ENCODE measurements at places on chromosomes 3 and 15.

DNA sequence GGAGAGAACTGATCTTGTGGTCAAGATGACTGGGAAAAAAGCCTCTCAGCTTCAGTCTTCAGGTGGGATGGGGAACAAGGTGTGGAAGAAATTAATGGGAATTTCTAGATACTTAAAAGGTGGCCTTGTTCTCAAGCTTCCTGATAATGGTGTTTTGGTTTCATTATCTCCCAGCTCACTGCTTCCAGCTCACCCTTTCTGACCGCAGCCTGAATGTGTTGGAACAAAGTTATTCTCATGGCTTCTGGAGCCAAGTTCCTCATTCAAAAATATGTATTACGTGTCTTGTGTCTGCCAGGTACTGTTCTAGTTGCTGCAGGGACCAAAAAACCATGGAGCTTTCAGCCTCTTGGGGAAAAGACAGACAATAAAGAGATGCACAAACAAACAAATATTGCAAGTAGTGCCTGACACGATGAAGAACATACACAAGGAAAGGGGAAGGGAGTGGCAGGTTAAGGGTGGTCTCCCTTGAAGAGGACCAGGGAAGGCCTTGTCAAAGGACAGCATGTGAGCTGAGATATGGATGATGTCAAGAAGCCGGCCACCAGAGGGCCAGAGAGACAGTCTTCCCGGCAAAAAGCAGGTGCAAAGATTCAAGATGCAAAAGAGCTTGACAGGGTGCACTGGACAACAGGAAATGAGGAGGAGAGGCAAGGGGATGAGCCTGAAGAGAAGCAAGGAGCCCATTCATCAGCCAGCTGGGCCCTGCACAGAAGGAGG is 35.5 kb downstream of the ARRDC4 start:
- DNase-seq: no peak

DNA sequence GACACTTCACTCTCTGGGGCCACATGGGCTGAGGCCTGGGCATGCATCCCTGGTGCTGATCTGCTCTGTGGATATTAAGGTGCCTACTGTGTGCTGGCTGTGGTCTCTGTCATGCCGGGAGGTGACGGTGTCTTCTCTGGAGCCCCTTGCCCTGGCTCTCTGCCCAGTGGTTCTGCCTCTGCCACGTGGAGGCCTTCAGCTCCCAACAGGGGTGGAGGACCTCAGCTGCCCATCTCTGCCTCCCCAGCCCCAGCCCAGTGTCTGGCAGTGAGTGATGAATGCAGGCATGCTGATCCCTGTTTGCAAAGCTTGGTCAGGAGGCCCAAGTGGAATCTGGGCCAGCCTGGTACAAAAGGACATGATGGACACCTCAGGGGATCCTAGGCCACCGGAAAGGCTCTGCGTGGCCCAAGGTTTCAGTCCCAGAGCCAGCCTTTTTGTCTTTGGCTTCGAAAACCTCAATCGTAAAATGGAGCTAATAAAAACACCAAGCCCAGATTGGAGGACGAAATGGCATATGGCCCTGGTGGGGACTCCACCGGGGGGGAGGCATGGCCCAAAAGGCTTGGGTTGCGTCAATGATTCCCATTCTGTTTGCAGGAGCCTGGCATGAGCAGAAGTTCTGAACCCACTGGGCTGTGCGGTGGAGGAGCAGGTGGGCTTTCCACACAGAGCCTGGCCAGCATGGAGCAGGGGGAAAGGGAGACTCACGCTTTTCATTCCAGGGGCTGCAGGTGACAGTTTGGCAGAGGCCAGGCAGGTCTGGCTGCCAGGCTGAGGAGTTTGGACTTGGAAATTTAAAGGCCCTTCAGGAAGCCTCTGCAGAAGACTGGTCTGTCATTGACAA is 54.7 kb upstream of the KLF13 start:
- DNase-seq: no peak

DNA sequence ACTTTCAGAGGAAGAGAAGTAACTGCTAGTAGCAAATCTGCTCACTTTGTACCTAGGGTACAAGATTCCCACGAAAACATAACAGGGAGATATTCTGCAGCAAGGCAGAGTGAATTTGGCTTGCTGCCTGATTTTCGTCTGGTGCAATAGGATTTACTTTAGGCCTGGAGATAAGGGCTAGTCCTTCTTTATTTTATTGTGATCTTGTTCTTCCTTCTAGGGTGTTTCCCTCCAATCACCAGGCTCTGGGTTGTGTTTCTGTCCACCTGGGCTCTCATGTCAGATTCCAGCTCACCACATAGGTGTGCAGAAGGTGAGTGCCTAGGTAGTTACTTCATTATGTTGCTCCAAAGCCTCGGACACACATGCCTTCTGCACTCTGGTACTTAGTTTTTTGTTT is 211.8 kb upstream of the RGMA start:
- no peak for DNase-seq

DNA sequence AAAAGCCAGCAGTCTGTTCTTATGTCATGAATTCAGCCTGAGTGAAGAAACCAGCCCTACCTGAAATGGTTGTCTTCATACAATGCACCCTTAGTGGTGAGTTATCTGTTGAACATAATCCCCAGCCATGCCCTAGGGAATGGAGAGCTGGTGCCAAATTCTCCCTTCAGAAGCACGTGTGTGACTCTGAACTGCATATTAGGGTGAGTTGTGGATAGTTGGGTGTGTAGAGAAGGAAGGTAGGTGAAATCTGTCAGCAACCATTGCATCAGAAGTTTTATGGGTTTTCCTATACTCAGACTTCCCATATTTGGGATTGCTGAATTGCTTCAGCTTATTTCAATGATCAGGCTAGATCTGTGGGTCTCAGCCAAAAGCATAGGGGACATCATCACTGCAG is 46.5 kb upstream of the TP63 start:
- DNase-seq: no peak

DNA sequence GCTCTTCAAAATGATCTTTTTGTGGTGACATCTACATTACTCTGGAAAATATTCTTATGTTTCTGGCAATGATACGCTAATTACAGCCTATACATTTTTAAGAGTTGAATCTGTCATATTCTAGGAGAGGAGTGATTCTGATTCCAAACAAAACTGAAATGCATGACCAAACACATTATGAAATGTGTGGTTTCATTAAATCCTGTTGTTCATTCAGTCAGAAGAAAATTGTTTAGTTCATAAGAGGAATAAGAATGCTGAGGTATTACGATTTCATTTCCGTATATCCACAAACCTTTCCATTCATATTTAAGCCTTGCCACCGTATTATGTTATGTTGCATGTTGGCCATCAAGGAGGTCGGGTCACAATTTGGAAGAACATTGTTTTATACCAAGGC is 345.1 kb downstream of the FEZF2 start:
- no peak for DNase-seq
